Endothelial cell (in vitro differentiated cells): ENCODE measurements at places on chromosomes 7 and 10.

- DNase-seq = no peak
Observed at GRCh38 chr7:932651-932975, 21.9 kb downstream of the ADAP1 start.

DNA sequence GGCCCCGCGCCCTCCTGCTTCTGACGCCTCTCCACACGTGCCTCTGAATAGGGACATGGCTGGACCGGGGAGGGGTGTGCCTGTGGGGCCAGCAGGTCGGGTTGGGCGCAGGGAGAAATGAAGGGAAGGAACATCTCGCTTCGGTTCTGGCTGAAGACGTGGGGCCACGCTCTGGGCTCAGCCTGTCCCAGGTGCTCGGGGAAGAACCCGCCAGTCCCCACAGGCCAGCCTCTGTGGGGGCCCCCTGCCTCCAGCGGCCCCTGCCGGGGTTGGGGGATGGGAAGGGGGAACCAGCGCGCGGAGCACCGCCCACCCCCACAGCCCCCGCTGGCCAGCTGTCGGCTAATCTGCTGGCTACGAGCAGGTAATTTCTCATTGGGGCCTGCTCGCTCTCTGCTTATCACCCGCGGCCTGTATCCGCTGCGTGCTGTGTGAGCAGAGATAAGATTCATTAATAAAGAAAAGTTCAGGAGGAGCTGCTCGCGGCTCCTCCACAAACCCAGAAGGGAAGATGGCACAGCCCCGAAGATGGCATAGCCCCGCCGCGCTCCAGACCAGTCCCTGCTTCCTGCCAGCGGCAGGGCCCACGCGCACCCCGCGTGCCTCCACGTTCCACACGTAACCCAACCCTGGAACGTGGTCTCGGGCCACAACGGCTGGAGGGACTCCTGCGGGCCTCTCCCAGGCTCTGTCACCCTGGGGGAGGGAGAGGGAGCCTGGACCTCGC lies 186.2 kb downstream of the ELFN1 start:
- no peak for DNase-seq

- DNase-seq = peak; percentile 92
Observed at GRCh38 chr7:20778063-20778721, 8.5 kb downstream of the SP8 start.

GRCh38 chr10:123841560-123841959 lies 50.0 kb downstream of the CPXM2 start:
- DNase-seq = no peak

DNA sequence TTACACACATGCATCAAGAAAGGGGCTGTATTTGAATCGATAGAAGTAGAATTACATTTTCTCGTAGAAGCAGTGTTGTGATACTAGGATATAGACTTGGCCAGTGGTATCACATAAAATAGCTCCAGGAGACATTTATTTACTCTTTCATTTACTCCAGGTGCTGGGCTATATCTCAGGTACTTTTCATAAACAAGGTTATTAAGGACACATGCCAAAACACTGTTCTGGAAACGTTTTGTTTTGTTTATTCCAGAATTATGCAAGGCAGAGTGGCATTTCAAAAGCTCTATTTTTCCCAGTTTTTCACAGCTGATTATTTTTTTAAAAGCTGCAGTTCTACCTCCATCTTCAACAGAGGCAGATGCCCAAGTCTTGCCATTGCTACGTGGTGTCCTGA lies 37.8 kb upstream of the SEC61G start:
- no peak for DNase-seq

DNA sequence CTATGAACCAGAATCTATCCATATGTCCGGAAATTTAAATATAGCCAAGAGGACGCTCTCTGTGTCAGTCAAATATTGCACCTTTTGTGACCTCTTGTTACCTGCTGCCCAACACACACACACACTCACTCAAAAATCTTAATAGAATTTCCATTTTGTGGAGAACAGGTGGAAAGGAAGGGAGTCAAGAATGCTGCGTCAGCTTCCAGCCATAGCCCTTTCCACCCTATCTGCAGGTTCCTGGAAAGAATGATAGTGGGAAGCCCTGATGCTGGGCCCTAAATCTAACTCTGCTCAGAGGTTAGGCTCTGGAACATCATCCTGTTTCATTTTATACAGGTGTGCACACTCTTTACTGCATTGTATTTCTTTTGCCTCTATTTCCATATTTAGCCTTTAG lies 9.6 kb upstream of the GPNMB start:
- no peak for DNase-seq

GRCh38 chr10:19518632-19519031 lies 297.6 kb upstream of the PLXDC2 start:
- no peak for DNase-seq
